ENCODE measurements at places on chromosomes 3 and 15.

DNA sequence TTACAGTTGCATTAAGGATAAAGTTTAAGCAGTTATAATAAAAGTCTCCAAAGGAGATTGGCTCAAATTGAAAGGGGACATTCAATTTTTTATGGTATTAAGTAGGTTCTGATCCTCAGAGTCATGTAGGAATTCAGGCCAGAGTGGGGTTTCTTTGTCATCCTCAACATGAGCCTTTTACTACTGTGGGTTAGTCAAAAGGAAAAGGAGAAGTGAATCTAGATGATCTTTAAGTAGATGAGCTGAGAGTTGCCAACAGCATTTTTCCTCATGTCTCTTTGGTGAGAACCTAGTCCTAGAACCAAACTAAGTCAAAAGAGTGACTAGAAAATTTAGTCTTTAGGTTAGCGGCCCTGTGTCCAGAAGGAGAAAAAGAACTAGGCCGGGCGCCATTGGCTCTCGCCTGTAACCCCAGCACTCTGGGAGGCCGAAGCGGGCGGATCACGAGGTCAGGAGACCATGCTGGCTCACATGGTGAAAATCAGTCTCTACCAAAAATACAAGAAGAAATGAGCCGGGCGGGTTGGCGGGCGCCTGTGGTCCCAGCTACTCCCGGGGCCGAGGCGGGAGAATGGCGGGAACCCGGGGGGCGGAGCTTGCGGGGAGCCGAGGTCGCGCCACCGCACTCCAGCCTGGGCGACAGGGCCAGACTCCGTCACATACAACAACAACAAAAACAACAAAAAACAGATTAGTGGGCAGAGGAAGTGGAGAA is 4.2 kb upstream of the CHL1 start:
- DNase-seq: no peak

GRCh38 chr3:90128391-90128790 is 1021.0 kb downstream of the EPHA3 start:
- DNase-seq: no peak

- DNase-seq: no peak
Measured at GRCh38 chr3:194930377-194931204, 244.9 kb downstream of the FAM43A start.

DNA sequence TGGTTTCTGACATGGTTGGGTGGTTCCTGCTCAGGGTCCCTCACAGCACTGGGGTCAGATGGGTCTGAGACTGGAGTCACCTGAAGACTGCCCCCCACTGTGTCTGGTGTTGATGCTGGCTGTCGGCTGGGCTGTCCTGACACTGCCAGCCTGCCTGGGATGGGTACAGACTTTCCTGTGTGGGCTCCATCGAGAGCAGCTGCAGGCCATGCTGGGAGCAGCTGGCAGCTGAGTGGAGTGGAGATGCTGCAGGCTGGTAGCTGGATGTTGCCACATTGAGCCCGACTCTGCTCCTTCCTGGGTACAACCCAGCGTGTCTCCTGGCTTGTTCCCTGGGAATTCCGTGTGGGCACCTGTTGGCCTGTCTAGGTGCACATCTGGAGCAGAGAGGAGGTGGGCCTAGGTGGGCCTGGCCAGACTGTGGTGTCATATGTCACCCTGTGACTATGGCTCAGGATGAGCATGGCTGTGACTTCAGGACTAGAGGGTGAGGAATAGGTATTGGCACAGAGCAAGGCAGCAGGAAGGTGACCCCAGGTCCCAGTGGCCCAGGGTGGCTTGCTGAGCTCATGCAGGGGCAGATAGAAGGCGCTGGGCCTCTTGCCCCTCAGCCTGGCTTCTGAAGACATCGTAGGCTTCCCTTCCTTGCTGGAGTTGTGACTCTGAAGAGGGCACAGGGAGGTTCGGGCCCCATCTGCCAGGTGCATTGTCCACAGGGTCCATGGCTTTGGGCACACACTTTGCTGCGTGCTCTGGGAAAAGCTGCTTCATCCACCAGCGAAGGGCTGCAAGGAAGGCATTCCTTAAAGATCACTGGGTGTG is 40.0 kb upstream of the PRR23E start:
- no peak for DNase-seq

GRCh38 chr3:182738583-182739411 is 54.5 kb upstream of the ATP11B start:
- DNase-seq: no peak
